ENCODE measurements at places on chromosomes 3 and 15.

DNA sequence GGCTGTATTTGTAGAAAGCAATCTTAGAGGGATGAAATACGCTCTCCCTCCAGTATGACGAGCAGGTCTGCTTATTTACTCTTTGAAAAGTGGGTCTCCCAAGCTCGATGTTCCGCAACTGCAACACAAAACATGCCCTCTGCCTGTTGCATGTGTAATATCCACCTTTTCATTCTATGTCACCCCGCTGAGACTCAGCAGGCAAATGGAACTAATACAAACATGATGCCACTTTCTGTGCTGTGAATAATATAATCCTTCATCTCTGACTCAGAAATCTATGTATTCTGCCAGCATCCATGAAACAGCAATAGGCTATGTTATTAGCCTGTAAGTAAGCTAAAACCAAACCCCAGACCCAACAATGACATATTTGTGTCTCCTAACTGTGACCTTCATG is 200.8 kb upstream of the TMCO5A start:
- no peak for DNase-seq

DNA sequence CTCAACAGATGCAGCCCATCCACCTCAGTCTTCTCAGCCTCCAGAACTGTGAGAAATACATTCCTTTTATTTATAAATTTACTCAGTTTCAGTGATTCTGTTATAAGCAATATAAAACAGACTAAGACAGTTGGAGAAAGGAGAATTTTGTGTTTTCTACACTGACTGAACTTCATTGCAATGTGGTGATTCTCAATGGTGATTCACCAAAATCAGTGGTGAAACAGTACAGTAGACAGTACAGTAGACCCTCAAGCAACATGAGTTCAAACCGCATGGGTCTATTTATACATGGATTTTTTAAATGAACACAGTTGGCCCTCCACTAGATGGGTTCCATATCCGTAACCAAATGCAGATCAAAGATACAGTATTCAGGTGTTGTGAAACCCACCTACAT is 403.1 kb upstream of the TGFBR2 start:
- DNase-seq, result no peak

DNA sequence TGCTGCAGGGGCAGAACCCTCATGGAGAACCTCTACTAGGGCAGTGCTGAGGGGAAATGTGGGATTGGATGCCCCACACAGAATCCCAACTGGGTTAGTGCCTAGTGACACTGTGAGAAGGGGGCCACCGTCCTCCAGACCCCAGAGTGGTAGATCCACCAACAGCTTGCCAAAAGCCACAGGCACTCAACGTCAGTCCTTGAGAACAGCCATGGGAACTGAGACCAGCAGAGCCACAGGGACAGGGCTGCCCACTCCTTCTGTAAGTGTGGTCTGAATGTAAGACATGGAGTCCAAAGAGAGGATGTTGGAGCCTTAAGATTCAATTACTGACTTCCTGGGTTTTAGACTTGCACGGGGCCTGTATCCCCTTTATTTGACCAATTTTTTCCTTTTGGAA is 1451.5 kb downstream of the SI start:
- no peak for DNase-seq

DNA sequence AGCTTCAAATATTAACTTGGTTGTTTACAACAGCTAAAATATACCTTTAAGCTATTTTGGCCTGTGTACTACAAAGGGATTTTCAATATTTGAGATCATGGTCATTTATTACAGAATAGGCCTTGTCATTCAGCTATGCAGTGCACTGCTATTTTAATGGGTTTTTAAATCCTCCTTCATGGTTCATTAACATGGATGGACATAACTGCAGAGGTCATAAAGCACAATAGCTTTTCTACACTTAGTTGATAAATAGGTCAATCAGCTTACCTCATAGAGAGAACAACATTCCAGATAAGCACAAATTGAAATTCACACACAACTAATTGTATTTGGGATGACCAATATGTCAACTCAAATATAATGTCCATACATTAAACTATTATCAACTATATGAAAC is 403.7 kb downstream of the CNTN3 start:
- DNase-seq, result no peak

- DNase-seq, result no peak
These were observed 276.6 kb upstream of the THBS1 start for GRCh38 chr15:39304201-39304841.

DNA sequence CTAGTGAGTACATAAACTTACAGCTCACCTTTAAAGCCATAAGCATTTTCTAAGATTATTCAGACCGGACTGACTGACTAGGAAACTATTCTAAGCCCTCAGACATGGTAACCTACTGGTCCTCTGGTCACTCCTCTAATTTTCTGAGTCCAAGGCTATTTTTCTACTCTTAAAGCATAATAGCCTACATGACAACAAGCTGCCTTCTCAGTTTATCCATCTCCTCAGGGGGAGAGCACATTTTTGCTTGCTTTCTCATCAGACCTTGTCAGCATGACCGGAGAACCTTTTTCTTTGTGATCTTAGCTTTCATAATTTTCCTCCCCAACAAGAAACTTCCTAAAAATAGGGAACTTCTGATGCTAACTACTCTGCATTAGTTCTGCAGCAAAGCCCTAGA is 38.4 kb downstream of the UBP1 start:
- no peak for DNase-seq

DNA sequence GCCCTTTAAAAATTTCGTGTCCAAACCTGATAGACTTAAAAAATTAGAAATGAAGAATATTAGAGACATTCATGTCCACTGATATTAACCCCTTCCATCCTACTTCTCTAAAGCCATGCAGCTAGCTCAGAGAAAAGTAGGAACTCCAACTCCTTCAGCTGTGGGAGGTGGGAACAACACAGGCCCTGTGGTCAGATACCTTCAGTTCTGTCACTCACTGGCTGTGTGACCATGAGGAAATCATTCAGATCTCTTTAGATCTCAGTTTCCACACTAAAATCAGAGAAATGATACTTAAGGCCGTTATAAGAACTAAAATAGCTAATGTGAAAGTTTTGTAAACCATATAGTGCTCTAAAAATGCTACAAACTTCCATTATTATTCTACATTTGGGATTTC is 209.8 kb downstream of the TNIK start:
- no peak for DNase-seq

GRCh38 chr3:31958701-31959152 is 22.3 kb downstream of the OSBPL10 start:
- DNase-seq, result no peak

DNA sequence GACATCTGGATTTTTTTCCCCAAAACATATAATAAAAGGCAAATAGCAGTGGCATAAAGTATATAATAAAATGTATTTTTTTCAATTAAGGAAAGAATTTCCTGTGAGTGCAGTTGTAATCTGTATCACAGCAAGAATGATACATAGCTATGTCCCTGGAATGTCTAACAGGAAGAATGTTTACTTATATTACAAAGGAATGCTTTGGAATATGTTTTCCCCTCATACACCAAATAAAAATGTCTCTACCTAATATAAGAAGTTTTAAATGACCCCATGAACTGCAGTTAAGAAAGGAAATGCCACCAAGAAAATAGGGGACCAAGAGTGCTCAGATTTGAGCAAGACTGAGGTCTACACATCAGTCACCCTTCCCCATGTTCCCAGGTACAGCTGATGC is 38.0 kb upstream of the ATP11B start:
- DNase-seq, result no peak

GRCh38 chr15:37105889-37106288 is 5.5 kb upstream of the MEIS2 start:
- no peak for DNase-seq

DNA sequence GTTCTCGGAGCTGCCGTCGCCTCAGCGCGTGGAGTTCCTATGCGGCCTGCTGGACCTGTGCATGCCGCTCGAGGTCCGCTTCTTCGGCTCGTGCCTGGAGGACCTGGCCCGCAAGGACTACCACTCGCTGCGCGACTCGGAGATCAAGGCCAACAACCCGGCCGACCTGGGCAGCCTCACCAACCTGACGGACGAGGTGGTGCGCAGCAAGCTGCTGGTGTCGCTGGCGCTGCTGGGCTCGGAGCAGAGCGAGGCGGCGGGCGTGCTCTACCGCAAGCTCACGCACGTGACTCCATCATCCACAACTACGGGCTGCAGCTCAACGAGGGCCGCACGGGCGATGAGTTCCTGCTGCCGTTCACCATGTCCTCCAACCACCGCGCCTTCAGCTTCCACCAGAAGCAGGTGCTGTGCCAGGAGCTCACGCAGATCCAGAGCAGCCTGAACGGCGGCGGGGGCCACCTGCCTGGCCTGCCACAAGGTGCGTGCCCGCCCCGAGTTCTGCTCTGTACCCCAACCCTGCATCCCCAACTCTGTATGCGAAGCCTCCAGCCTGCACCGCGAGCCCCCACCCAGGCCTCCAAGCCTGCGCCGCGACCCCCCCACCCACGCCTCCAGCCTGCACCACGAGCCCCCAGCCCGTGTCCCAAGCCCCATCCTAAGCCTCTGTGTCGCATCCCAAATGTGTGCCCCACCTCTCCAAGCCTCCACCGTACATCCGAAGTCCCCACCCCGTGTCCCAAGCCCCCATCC is 178.2 kb downstream of the OR4M2 start:
- DNase-seq, result no peak

GRCh38 chr3:143063018-143063417 is 56.6 kb upstream of the CHST2 start:
- DNase-seq, result no peak

- DNase-seq, result no peak
These were observed 490.7 kb downstream of the RBMS3 start for GRCh38 chr3:29771602-29772001.

DNA sequence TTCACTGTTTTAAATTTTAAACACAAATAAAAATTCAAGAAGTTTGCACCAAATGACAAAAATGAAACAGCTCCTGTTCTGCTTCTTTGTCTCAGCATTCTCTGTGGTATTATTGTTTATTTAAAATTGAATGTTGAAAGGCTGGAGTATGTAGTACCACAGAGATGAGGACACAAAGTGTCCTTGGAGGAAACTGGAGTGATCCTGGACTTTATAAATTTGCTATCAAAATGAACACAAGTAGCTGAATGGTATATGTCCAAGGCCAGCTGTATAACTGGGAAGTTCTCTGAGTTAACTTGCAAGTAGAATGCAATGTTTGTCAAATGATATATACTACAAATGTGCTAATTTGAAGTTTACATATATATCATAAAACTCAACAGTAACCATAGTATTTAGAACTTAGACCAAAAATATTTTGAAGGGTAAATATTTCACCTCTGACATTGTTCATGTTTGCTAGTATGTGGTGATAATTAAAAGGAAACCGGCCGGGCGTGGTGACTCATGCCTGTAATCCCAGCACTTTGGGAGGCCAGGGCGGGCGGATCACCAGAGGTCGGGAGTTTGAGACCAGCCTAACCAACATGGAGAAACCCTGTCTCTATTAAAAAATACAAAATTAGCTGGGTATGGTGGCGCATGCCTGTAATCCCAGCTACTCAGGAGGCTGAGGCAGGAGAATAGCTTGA is 12.3 kb downstream of the BTLA start:
- DNase-seq, result no peak

DNA sequence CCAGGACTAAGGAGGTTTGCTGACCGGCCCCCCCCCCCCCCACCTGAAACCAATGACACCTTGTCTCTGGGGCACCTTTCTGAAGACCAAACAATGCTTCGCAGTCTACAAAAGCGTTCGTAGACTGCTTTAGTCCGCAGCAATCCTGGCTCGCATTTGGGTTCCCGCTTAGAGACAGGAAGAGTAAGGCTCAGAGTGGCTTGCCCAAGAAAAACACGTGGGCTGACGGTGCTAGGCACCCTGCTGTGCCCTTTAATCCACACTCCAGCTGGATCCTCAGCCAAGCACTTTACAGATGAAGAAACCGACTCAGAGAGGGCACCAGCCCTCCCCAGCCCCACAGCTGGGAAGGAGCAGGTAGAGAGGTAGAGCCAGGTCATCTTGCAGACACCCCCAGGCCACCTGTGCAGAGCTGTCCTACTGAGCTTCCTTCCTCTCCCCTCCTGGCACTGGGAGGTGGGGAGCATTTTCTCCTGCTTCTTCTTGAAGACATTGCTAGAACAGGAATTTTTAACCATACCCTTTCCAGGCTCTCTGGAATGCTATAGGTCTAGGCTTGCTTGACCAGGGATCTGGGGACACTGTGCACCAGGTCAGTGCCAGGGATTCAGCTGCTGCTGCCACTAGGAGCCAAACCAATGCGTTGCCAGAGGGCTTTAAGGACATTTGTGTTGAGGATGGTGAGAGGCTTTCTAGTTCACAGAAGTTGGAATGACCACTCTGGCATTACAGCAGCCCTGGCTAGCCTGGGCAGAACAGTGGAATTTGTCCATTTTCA is 1.0 kb upstream of the KLF15 start:
- DNase-seq, result no peak

GRCh38 chr3:139695426-139696313 is 17.9 kb upstream of the NMNAT3 start:
- DNase-seq, result no peak

DNA sequence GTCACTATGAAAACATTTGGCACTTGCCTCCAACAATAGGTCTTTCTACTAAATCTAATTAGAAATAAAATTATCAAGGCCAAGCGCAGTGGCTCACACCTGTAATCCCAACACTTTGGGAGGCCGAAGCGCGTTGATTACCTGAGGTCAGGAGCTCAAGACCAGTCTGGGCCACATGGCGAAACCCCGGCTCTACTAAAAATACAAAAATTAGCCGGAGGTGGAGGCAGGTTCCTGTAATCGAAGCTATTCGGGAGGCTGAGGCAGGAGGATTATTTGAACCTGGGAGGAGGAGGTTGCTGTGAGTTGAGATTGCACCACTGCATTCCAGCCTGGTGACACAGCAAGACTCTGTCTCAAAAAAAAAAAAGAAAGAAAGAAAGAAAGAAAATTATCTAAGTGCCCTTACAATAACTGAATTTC is 1.6 kb upstream of the PLD1 start:
- DNase-seq, result no peak

- no peak for DNase-seq
These were observed 562.6 kb downstream of the EDEM1 start for GRCh38 chr3:5750091-5750490.

DNA sequence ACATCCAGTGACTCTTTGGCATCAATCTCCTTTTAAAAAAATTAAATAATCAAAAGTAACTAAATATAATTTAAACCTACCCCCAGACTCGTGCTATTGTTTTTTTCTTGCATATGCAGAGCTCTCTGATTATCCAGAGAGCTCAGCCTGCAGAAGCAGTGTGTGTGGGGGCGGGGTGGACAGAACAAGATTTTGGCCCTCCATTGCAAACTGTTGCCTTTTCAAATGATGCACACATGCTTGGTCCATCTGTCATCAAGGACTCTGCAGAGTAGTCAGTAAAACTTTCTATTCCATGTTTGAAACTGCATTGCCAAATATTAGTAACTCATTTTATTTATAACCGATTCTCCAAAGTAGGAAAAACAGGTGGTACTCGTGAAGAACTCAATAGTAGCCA is 28.6 kb upstream of the STXBP5L start:
- no peak for DNase-seq

- no peak for DNase-seq
These were observed 220.1 kb downstream of the P3H2 start for GRCh38 chr3:189900578-189900977.

Data from NCI-H1436 treated with DMSO at 0.1 percent for 48 hours (cell line).